ENCODE measurements at places on chromosomes 5 and 9.
A peak's percentile ranks its signal among the peaks of the same experiment; 100 is the strongest.

DNA sequence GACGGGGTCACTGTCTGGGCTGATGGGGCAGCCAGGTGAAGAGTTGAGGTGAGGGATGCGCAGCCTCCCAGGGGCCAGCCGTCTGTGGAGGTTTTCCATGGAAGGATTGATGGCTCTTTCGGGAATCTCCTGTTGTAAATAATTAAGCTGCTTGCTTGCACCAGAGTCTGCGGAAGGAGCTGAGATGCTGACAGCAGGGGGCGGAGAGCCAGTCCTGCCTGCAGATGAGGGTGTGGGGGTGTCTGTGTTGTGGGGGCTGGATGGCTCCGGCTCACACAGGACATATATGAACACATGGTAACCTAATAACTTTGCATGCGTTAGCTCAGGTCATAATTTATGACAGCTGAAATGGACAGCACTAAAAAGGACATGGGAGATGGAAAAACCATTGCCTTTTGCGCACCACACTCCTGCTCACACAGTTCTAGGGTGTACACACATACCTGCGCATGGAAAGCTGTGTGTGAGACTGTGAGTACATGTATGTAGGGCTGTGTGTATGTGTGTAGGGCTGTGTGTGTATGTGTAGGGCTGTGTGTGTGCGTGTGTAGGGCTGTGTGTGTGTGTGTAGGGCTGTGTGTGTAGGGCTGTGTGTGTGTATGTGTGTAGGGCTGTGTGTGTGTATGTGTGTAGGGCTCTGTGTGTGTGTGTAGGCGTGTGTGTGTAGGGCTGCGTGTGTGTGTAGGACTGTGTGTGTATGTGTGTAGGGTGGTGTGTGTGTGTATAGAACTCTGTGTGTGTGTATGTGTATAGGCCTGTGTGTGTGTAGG, 36.8 kb upstream of the SEMA4D start:
- DNase-seq = no peak

DNA sequence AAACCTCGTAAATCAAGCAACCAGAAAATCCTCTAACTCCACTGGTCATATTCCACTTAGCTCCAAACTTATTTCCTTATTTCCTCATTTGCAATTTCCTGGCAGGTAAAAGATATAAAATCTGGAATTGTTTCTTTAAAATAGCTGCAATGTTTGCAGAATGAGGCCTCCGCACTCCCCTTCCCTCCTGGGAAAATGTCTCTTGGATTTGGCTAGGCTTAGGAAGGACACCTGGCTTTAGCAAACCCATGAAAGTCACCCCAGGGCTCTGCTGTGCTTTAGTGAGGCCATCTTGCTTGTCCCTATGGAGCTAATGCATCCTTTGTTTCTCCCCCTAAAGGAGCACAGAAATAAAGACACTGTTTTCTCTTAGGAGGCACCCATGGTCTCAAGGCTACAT, 10.5 kb downstream of the ARSB start:
- DNase-seq = no peak

GRCh38 chr5:139383275-139383992, at the start of gene SLC23A1:
Gene SLC23A1 (minus strand): TSS chr5:139383297. CDS start chr5:139383253, 44 bp downstream.
- DNase-seq = no peak

GRCh38 chr5:63055421-63055820, 476.8 kb downstream of the LRRC70 start:
- no peak for DNase-seq

DNA sequence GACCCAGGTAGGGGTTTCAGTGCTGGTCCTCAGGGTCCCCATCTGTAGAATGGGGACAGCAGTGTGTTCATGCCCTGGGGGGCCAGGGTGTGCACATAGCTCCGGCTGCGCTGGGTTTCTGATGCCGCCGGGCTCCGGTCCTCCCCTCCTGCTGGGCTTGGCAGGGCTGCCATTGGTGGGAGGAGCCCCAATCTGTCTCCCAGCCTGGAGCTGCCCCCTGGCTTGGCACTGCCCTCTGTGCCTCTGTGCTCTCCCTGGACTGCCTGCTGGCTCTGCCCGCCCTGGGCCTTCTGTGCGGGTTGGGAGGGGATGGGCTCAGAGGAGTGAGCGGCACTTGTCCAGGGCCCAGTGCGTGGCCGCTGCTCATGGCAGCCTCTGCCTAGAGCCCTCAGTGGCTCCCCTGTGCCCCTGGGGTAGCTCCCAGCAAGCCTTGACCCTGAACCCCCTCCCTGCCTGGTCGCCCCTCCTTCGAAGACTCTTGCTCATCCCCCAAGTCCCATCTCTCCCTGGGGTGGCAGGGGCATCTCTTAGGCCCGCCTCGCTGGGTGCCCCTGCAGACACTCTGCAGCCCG, 35.7 kb downstream of the RXRA start:
- no peak for DNase-seq

DNA sequence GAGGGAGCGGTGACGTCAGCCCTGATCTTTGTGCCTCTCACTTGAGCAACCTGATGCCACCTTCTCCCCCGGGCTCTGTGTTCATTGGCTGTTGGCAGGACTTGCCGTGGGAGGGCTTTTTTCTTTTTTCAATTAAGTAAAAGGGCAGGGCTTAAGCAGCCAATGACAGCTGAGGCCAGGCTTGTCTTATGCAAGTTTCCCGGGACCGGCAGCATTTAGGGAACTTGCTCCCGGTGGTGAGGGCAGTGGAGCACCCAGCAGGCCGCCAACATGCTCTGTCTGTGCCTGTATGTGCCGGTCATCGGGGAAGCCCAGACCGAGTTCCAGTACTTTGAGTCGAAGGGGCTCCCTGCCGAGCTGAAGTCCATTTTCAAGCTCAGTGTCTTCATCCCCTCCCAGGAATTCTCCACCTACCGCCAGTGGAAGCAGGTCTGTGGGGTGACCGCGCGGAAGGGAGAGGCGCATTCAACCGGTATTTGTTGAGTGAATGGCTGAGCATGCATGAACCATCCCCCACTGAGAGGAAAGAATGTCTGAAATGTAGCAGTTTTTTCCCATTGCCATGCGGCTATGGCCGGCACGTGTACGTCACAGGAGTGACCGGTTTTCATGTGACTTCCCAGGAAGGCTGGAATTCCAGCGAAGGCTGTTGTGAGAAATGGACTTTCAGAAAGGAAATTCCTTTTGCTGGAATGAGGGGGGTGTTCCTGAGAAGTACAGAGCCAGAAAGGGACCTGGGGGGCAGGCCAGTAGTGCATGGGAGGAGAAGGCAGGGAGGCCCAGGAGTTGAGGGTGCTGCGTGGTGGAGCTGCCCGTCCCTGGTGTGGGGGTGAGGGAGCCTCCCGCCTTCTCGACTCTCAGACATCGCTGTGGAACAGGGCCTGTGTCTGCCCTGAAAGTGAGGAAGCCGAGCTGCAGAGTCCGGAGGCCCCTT, 29.0 kb downstream of the PTGES2 start:
- DNase-seq = peak; percentile 95

GRCh38 chr9:29150606-29151005, 1577.3 kb upstream of the C9orf72 start:
- DNase-seq = no peak
